NCI-H2081 treated with DMSO at 0.1 percent for 48 hours (cell line): ENCODE measurements at places on chromosomes 12 and 14.

- DNase-seq = no peak
These were observed 114.2 kb upstream of the EEA1 start for GRCh38 chr12:93043192-93043876.

DNA sequence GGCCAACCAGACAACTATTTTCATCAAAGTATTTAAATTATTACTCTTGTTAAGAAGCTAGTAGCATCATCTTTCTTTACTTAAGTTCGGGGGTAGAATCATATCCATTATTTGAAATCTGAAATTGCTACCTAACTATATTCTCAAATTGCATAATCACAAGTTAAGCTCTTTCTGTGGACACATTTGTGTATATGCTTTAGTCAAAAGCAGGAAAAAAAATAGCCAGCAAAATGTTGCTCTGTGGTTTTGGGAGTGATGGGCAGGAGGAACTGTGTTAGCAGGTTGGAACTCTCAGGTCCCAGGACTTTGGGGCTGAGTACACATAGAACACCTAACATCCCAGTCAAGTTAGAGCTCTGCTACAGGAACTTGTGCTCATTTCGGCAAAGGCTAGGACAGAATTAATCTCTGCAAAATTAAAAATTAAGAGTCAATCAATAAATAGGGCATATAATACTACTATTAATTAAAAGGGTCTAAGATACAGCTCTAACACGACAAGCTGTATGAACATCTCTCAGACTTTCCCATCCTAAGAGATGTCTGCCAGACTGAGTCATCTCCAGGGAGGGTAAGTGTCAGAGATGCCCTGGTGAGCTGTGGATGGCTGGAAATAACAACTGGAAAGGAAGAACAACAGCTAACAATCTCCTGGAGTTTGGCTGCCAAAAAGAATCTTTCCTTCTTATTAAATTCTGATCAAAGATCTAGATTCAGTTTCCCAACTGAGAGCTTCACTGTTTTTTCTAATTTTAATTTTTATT, 203.5 kb upstream of the GZMB start:
- DNase-seq = no peak

DNA sequence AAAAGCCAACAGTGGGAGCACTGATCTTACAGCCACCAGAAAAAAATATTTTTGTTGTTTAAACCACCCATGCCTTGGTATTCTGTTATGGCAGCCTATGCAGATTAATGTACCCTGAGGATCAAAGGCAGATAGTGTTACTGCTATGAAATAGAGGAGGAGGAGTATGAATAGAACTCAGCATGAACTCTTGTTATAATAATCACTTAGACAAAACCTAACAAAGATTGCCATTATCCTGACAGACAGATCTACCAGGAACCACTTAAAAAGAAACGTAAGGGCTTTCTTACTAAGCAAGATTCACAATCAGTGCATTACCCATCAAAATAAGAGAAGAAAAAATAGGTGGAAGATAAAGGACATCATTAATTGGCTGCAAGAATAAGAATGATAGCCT, 558.3 kb downstream of the GALC start:
- DNase-seq = no peak

DNA sequence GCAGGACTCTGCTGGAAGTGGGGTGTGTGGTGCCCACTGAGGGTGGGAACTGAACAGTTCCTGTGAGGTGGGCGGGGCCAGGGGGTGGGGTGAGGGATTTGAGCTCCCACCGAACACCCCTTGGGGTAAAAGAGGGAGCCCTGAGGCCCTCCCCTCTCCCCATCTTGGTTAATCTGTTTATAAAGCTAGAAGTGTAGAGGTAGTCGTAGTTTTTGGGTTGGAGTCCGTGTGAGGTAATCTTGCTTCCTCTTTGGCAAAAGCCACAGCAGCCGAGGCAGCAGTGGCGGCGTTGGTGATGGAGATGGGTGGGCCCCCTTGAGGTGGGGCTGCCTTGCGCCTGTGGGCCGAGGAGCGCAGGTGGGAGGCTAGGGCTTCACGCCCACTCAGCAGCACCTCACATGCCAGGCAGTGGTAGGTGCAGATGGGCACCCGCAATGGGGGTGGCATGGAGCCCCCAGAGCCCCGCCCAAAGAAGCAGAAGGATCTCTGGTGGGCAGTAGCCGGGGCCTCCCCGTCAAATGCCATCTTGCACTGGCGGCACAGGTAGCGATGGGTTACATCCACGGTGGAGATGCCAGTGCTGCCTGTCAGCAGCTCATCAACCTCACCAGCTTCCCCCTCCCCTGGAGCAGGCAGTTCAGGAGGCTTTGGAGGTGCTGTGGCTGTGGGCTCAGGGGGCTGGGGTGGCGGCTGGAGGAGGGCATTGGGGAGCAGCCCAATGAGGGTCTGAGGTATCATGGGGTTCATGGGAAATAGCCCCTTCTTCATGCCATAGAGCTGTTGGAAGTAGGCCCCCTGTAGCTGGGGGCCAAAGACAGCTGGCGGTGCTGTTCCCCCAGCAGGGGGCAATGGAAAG, 29.6 kb downstream of the ZFHX2 start:
- DNase-seq = no peak

GRCh38 chr12:6193853-6194815, 6.1 kb upstream of the CD9 start:
- DNase-seq = no peak

DNA sequence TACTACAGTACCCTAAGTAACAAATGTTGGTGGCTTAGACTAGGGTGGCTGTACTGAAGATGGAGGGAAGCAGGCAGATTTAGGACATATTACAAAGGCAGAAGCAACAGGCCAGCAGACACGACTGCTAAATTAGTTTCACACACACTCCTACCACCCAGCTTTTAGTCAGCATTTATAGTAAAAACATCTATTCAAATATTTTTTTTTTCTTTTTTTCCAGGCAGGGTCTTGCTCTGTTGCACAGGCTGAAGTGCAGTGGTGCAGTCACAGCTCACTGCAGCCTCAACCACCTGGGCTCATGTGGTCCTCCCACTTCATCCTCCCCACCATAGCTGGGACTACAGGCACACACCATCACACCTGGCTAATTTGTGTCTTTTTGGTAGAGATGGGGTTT, 72.9 kb downstream of the CDK17 start:
- no peak for DNase-seq

- DNase-seq = no peak
These were observed 56.1 kb downstream of the MAP1LC3B2 start for GRCh38 chr12:116615141-116615861.

GRCh38 chr14:38999949-39000348, 103.1 kb downstream of the SEC23A start:
- DNase-seq = no peak

DNA sequence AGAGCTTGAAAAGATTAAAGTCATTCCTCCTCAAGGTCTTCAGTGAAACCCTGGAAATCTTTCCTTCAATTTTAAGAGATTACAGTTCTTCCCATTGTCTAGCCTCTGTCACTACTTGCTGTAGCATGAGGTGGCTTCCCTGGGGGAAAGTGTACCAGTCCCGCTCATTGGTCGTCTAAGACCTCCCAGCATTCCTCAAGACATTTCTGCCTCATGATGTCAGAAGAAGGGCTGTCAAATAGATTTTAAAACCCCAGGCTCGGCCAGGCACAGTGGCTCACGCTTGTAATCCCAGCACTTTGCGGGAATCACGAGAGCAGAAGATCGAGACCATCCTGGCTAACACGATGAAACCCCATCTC, 46.7 kb downstream of the SMUG1 start:
- no peak for DNase-seq

DNA sequence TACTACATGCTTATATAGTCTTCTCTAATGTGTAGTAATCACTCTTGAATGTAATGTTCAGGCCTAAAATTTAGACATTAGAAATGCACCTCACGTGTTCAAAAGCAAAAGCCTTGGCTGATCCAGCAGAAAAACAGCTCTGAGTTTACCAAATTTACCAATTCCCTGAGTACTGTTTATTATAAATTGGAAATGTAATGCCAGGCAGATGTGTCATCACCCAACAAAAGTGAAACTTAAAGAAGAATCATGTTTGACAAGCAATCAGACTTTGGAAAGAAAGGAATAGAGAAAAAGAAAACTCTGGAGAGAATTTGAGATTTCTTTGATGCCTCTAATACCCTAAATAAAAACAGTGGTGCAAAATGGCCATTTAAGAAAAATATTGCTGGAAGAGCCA, 26.5 kb upstream of the STRAP start:
- no peak for DNase-seq

- peak; percentile 99 for DNase-seq
These were observed at the start of gene OS9 for GRCh38 chr12:57693659-57694458. Gene OS9, plus strand, starts transcription at chr12:57694132. Its CDS starts 30 bp downstream, at chr12:57694162.

DNA sequence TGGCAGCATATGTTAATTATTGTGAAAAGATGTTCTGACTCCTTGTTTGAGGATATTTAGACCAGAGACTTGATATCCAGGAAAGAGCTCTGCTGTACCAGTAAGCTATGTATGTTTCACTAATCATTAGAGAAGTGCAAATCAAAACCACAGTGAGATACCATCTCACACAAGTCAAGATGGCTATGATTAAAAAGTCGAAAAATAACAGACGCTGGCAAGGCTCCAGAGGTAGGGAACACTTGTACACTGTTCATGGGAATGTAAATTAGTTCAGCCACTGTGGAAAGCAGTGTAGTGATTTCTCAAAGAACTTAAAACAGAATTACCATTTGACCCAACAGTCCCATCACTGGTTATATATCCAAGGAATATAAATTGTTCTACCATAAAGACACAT, 171.6 kb downstream of the DPY19L2 start:
- no peak for DNase-seq

GRCh38 chr12:116520801-116521471, 38.2 kb upstream of the MAP1LC3B2 start:
- DNase-seq = no peak

DNA sequence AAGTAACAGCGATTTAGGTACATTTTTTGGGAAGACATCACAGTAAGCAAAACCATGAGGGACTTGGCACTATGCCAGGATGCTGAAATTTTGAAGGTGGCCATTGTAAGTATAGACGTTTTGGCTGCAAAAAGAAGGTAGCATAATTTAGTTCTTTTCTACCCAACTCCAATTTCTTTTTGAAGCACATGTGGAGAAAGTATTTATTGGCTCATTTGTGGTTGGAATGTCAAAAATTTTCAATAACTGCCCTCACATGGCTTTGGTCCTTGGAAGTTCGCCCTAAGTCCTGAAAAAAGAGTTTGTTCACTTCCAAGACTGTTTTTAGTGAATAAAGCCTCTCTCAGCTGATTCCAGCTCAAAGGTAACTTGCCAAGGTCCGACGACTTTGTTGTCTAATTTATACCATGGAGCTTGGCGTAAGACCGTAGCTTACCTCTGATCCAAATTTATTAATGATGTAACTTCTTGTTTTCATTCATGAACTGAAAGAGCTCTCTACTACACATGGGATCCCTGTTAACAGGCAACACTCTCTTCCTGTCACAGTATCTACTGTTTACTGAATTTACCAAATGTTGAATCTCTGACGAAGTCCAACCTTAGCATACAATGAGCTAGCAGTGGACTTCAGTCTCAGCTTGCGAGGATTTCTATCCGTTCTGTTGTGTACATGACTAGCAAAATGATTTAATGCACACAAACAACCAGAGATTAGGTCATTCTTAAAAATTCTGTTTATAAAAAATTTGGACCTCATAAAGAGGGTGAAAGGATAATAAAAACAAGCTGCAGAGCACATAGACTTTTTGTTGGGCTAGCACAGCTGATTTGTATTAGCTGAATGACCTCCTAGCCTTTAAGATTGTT, 49.0 kb downstream of the MSRB3 start:
- no peak for DNase-seq

DNA sequence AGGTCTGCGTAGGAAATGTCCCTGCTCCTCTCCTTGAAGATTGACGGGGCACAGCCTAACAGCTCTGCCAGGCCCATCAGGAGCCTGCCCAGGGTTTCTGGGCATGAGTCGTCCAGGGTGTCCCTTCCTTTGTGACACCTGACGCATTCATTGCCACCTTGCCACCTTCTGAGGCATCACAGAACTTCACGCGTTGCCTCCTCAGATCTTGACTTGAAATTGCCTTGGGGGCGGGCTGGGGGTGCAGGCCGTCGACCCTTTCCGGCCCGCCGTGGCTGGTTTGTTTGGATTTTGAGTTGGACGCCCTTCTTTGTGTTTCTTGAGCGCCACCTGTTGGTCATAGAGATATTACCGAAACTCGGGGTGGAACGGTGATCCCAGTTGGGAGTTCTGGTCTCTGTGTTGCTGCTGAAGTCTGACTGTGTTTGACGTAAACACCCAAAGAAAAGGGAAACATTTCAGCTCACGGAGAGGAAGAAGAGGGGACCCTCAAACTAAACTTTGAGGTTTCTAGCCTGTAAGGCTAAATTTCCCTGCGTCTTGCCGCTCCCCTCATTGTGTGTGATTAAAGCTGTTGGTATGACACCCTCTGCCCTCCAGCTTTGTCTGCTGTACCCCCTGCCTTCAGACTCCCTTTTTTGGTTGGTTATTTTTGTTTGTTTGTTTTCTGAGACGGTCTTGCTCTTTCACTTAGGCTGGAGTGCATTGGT, 44.6 kb downstream of the MLXIP start:
- no peak for DNase-seq

- no peak for DNase-seq
These were observed 5.5 kb upstream of the GPR132 start for GRCh38 chr14:105070760-105071137.

- DNase-seq = no peak
These were observed 14.1 kb downstream of the FBXW8 start for GRCh38 chr12:116924558-116925453.

- DNase-seq = no peak
These were observed 16.4 kb downstream of the DAD1 start for GRCh38 chr14:22572562-22573058.

DNA sequence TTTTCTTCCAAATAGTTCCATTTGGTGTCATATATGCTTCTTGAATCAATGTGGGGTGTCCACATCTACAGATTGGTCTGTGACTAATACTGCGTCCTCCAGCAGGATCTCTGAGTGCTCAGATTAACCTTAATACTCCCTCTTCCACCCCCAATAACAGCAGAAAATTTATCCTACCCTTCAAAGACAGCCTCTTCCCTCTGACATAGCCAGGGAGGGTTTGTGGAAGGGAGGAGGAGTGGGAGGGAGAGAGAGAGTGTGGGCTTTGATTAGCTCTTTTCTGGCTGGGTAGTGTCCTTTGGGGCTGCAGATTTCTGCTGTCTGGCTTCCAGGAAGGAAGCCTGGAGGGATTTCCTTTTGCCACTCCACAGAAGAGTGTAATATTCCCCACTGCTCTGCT, 220.7 kb downstream of the TTC6 start:
- no peak for DNase-seq

DNA sequence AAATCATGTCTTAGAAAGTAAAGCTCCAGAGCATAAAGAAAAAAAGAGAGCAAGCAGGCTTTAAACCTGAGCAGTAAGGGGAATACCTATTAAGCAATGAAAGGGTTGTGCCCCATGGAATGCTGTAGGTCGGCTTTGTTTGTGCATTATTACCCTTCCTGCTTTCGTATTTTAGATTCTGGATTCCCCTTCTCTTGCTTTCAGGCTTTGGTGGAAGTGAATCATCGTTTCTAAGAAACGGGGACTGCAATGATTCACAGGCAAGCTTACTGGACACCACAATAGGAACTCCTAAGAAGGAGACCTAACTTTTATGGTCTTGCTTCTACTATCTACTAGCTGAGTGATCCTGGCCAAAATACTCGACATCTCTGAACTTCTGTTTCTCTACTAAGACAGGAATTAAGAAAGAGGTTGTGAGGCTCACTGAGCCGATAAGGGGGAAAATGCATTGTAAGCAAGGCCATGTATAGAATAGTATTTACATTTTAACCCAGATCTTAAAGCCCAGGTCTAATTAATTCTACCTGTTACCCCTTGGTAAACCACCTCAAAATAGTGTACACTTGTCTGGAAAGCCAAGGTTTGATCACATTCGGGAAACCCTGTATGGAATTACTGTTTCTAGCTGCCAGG, 1.2 kb upstream of the BMAL2 start:
- no peak for DNase-seq

- no peak for DNase-seq
These were observed 76.8 kb downstream of the HSD17B6 start for GRCh38 chr12:56839915-56840325.

- no peak for DNase-seq
These were observed 20.0 kb upstream of the PCNX1 start for GRCh38 chr14:70887207-70887681.
